ENCODE measurements at places on chromosomes 7 and 10.

DNA sequence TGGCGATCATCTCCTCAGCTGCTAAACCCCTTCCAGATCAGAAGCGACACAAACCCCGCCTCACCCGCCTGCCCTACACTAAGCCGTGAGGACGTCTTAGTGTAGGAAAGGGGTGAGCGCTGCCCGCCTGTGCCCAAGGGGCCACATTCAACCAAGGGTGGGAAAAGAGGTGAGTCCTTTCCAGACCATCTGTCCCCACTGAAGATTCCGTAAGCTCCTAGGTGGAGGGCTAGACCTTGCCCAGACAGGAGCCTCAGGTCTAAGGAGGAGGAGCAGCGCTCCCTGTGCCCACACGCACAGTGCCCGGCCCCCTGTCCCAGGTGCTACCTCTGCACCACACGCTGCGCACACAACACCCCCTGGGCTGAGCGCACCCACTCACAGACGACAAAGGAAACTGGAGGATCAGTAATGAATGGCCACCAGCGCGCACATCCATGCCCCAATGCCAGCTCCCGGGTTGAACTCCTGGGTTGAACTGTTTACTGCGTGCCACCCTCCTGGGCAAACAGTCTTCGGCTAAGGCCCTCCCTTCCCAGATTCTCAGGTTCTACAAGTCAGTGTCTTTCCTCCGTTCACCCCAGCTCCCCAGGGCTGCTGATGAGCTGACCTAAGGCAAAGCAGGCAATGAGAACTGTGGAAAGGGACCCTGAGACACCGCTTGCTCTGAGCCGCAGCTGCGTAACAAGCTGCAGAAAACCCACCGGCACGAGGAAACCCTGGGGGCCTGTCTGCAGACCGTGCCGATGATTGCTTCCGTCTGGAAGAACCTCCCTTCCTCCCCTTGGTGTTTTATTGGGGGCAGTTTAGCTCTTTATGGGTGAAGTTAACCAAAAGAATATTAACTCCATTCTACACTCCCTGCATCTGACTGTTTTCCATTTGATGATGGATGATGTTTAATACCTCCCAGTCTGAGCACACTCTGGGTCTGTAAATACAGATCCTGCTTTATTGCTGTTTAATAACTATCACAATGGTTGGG is 185.9 kb downstream of the MAD1L1 start:
- DNase-seq: no peak

DNA sequence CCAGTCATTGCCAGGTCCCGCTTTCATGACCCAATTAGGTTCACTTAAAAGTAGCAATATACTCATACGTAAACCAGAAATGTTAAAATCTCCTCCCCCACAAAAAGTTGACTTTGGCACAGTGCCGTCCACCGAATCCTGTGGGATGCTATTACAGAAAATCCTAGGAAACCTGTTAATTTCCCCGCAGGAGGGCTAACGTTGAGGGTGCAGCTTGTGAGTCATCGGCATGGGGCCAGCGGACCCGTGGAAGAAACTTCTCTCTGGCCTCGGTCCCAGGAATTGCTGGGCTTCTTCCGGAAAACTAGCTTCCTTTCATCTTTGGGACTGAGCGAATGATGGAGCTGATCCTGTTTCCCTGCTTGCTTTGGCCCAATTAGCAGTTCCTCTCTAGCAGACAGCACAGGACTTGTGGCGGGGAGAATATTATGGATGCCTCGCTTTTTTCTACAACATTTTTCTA is 13.5 kb downstream of the CRYGN start:
- no peak for DNase-seq

DNA sequence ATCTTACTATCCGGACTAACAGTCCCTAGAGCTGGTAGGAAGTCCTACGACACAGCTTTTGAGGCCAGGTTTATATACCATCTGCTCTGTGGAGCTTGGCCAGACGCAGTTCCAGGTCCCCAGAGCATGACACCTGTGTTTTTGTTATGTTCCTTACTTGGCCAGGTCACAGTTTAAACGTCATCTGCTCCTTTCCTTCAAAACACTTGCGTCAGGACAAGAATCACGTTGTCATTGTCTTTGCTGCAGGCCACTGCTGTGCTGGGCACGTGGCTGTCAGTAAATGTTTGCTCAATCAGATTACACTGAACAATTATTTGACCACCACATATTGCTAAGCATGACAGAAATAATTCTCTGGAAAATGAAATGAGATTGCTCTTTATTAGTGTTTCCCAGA is 23.9 kb downstream of the SLC18A2 start:
- no peak for DNase-seq

- no peak for DNase-seq
Observed at GRCh38 chr7:136303162-136303561, 326.0 kb upstream of the MTPN start.

DNA sequence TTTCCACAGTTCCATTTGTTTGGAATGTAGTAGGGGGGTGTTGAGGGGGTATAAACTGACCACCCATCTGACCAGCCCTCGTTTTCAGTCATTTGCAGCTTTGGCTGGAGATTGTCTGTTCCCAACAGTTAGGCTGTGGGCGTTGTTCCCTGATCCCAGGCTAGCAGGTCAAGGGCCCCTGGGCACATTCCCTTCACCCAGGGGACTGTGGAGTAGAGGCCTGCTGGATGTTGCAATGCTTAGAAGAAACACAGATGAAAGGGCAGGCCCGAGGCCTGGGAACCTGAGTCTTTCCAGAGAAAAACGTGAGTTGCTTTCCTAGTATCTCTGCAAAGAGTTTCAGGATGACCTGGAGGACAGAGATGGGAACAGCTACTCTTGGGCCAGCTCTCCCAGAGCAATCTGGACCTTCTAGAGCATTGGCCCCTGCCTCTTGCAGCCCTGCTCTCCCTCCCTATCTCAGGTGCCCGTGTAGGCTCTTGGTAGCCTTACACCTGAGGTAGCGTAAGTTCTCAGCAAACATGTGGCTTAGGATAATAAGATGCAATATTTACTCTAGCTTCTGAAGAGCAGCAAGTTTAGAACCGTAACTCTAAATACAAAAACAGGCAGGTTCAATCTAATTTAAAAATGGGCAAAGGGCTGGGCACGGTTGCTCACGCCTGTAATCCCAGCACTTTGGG is 99.4 kb upstream of the EFCAB10 start:
- DNase-seq: no peak

DNA sequence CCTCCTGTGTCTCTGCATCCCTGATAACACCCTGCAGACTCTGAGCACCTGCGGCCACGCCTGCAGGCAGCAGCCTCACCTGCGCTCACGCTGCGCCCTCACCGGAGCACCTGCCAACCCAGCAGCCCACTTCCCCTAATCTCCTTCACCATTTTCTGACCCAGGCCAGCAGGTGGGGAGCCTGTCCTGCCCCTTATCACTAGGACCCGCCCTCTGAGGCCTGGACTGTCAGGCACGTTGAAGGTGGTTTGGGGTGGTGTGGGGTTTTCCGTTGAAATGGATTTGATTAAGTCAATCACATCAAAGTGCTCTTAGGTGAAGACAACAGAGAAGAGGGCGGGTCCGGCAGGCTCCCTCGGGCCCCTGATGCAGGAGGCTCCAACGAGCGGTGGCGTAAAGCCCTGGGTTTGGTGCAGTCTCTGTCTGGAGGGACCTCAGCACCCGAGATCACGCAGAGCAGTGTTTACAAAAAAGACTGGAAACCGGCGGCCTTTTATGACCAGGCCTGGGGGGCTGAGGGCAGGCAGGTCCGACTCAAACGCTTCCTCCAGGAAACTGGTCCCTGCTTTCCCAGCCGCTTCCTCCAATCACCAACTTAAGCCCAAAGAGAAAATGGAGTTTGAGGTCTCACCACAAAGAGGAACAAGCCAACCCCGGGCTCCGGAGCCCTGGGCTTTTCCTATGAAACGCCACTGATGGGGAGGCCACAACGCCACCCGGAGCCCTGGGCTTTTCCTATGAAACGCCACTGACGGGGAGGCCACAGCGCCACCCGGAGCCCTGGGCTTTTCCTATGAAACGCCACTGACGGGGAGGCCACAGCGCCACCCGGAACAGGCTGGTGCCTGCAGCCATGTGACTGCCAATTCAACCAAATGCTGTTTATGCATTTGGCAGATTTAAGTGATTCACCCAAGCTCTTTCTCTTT is 45.5 kb downstream of the DPYSL4 start:
- peak; percentile 34 for DNase-seq

- no peak for DNase-seq
Observed at GRCh38 chr7:133529861-133530260, 277.0 kb downstream of the EXOC4 start.

GRCh38 chr10:42867571-42867970 is 85.0 kb downstream of the BMS1 start:
- no peak for DNase-seq

DNA sequence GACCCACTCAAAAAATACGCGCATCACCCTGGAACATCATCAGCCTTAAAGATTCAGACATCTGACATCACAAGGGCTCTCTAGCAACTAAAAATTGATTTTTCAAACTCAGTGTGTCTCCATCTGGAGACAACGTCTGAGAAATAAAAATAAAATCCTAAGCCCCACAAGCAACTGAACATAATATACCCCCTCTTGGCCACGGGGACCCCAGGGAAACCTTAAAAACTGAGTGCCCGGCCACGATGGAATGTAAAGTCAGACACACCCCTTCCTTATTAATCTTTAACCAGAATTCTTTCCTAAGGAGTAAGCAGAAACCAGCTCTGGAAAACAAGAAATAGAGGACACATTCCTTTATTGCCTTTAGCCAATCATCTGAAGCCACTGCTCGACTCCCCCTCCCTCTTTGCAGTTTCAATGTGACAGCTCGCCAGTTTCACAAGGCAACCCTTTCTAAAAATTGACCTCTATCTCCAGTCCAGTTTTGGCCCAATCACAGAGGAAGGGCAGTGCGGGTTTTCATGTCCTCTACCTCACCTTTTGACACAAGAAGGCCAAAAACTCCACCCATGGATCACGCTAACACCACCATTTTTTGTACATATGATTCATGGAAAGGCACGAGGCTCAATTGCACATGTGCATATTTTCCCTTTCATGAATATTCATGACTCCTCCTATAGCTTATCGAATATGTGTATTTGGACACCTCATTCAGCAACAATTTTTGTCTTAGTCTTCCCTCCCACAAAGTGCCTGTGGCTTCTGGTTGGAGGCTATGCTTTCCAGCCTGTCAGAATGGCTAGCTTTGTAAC is 24.2 kb downstream of the IFIT3 start:
- no peak for DNase-seq

DNA sequence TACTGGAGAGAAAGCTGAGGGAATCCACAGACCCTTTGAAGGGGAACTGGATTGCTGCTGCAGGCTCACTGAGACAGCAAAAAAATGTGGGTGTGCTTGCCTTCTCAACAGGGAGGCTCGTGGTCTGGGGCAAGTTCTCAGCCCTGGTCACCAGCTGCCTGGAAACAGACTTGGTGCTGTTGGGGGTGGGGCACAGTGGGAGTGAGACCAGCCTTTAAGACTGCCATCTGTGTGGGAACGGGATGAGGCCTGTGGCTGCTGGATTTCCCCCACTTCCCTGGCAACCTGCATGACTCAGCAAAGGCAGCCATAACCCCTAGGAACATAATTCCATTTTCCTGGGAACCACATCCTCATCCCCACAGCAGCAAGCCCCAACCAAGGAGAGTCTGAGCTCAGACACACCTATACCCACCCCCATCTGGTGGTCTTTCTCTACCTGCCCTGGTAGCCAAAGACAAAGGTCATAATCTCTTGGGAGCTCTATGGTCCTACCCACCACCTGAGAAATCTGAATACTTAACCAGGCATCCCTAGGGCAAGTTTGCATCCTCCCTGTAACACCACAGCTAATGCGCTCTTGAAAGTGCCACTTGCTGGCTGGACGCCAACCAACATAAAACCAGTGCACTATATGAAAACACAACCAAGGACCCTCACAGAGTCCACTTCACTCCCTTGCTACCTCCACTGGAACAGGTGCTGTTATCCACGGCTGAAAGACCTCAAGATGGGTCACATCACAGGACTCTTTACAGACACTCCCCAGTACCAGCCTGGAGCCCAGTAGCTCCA is 45.0 kb upstream of the TFEC start:
- no peak for DNase-seq

DNA sequence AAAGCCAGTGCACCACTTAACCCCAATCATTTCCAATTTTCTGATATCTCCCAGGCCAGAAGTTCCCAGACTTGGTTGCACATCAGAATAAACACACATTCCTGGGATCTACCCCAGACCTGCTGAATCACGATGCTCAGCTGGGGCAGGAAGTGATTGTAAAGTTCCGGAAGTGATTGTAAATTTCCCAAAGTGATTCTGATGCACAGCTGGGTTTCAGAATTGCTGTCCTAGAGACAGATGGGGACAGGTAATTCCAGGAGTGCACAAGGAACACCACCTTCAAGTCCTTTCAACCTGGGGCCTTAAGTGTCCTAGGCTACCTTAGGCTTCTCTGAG is 104.2 kb upstream of the EEPD1 start:
- no peak for DNase-seq

- no peak for DNase-seq
Observed at GRCh38 chr7:101278461-101279292, 33.8 kb upstream of the FIS1 start.

DNA sequence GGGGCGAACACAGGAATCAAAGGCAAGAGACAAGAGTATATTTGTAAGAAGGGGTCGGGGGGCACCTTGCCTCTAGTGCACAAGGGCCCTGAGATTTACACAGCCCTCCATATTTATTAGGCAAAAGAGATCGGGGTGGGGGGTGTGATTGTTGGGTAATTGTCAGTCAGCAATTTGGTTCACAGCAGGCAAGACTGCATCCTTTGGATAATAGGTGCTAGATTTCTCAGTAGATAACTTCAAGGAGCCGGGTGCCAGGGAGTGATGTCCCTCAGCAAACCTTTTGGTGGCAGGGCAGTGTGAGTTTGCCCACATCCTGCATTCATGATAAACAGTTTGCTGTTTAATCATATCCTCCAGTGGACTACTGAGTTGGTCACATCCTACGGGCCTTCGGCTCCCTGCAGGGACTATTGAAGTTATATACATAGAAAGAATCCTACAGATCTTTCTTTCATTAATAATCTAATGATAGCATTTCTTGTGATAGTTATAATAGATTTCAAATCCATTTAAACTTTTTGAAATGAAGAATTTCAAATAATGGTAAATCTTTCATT is 178.5 kb downstream of the GNAI1 start:
- DNase-seq: no peak

DNA sequence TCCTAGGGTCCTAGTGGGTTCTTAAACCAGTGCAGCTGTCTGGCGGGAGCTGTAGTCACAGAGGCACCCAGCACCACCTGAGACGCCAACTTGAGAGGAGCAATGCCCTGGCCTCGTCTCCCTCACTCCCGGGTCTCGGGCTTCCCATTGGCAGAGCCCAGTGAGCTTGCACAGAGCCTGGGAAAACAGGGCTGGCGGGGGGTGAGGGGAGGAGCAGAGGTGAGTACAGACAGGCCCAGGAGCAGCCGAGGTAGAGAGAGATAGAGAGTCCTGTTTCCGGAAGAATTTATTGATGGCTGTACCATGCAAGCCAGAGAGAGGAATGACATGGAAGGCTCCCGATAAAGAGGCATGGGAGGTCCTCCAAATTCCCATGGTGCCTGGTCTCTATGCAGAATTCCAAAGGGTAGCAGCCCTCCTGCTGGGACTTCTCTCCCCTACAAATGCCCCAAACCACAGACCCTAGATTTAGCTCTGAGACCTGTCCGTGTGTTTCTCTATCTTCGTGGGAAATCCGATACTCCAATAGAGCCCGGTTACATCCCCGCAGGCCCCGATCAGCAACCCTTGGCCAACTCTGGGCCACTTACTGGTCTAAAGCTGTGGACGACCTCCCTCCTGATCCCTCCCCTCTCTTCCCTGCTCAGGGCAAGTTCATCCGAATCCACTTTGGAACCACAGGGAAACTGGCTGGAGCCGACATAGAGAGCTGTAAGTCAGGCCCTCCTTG is 20.3 kb upstream of the MYH16 start:
- DNase-seq: no peak

All from activated CD4-positive, alpha-beta T cell treated with anti-CD3 and anti-CD28 coated beads, Interleukin-2, amount 10 ng/mL, durations not matched to agents 7 days and 5 days (primary cell).